Stimulated activated CD4-positive, alpha-beta T cell treated with anti-CD3 and anti-CD28 coated beads, Interleukin-15, amount 100 ng/mL, for 1 hour (primary cell): ENCODE measurements at places on chromosomes 7 and 10.
A peak's percentile ranks its signal among the peaks of the same experiment; 100 is the strongest.

DNA sequence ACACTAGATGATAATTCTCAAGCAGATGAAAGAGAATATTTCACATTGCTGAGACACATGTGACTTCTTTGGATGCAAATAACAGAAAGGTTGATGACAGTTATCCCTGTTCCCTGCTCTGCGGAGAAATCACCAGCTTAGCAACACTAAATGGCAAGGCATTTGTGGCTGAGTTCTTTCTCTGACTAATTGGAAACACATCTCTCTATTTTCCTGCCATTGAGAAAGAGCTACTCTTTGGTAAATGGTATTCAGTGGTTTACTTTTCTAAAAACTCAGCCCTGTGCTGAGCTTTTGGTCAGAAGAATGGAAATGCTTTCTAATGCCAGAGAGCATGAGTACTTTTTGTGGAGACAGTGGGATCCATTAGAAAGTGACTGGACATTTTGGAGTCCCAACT lies 771.4 kb downstream of the LRMDA start:
- DNase-seq, result no peak

GRCh38 chr10:121352231-121352855 lies 245.9 kb downstream of the FGFR2 start:
- DNase-seq, result no peak

GRCh38 chr7:103797647-103798307 lies 191.7 kb downstream of the RELN start:
- no peak for DNase-seq

DNA sequence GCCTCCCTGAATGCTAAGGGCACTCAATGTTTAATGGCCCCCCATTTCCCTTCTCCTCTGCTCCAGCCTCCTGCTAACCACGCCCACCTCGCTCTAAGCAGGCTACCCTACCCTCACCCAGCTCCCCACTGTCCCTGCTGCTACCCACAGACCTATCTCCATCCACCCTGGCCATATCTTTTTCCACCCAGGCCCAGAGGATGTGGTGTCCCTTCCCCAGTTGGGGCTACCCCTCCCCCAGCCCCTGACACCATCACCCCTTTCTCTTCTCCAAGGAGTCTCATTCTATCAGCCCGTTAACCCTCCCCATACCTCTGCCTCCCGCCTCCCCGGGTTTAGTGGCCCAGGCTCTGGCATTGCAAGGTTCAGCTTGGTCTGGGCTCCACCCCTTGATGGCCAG lies 28.9 kb upstream of the PPIF start:
- DNase-seq, result no peak

GRCh38 chr10:128130051-128130450 lies 3.8 kb upstream of the MKI67 start:
- no peak for DNase-seq

DNA sequence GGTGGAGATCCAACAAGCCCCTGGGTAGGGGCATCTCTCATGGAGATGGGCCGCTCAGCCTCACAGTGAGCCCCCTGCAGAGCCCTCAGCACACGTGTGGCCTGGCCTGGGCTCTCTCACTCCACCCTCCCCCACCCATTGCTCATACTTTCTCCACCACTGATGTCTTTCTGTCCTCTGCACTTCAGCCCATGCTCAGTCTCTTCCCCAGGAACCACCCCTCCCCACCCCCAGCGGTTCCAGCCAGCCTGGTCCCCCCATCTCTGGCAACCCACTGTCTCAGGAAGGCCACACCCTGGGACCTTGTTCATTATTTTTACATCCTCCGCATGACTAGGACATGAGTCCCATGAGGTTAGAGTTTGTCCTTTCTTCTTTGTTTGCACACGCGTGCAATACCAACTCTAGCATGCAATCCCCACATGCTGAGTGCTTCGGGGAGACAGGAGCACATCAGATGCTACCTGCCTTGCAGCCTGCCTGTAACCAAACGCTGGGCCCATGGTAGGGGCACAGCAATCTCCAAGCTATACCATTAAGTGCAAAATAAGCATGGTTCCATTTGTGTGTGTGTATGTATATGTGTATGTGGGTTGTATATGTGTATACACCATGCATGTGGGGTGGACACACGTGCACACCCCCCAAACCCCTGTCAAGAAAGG lies 408.4 kb upstream of the FOXK1 start:
- no peak for DNase-seq

DNA sequence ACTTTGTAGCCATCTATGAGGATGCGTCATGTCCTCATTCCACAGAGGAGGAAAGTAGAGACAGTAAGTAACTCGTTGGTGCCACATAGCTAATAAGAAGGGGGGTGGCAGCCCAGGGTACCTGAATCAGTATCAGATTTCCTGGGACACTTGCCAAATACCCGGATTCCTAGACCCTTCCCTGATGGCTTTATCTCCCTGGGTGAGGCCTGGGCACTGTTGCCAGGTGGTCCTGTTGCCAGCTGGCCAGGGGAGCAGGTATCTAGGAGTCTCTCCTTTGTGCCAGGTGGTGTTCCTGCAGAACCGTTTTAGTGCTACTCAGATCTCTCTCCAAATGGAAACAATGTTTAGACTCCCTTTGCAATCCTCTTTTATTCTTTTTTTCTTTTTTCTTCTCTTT lies 12.7 kb downstream of the SLC29A3 start:
- DNase-seq, result no peak

DNA sequence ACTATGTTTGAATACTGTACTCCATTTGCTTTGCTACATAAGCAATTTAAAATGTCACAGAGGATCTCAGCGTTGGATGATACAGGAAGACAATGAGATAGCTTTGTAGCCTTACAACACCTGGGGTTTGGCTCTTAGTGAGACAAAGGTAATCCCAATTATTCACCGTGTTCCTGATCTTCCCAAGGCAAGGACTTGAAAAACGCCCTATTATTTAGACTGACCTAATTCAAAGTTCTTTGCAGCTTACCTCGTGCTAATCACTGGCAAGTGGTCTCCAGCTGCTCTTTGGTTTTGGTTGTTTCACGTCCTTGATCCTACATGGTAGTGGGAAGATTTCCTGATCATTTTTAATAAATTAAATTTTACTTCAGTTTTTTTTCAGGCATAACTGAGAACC lies 23.0 kb upstream of the C7orf33 start:
- no peak for DNase-seq

GRCh38 chr10:22825841-22826240 lies 102.0 kb upstream of the ARMC3 start:
- DNase-seq, result no peak

DNA sequence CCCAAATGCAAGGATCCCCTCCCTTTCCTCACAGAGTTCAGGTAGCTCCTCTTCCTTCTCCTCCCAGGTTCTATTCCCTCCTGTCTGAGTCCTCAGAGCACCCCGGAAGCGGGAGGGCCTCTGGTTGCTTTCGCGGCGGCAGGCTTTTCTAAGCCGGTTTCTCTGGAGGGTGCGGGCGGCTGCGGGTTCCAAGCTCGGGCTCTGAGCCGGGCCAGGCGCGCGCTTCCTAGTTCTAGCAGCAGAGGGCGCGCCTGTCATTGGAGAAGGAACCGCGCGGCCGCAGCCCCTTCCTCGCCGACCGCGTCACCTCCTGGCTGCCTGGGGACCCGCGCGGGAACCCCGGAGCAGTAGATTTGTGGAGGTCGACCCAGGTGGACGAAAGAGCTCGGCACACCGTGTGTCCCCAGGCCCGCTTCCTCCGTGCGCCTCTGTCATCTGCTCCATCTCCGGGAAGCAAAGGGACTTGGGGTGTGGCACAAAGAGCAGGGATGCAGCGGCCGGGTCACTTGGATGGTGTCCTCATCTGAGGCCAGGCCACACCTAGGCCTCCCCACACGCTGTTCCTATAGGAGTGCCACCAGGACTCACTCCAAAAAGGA lies 389.0 kb upstream of the PODXL start:
- no peak for DNase-seq

DNA sequence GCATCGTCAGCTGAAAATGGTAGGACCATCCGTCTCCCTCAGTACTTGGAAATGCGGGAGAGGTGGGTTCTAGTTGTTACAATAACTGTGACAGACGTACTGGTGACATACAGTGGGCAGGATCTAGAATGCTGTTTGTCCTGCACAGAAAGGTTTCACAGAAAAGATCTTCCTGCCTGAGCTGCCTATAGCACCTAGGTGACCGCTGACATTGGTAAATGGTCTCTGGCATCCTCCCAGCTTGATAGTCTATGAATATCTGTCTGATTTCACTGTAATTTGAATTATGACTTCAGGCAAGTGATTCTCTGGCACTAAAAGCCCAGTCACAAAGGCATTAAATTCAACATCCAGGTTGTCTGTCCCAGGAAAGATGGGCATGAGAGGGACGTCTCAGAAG lies 38.2 kb upstream of the CCDC3 start:
- DNase-seq, result no peak

- DNase-seq, result peak; percentile 21
These were observed 945 bp upstream of the RHEB start for GRCh38 chr7:151520419-151521261.

GRCh38 chr7:151087245-151088018 lies 1.2 kb downstream of the AGAP3 start:
- no peak for DNase-seq

DNA sequence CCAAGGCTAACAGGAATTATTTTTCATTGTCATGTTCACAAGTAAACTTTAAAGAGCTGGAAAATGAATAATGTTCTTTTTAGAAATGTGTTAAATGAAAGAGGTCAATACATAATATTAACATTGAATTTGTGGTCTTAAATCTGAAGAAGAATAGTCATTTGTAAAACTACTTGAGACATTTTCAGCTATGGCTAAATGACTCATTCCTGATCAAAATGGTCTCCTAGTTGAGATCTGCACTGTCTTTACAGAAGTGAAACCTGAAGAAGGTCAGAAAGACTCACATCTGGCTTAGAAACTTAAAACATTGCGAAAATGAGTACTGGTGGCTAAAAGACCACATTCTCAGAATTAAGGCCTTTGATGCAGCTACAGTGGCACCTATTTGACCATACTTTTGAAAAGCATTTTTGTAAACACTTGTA lies 5.9 kb downstream of the PIK3CG start:
- no peak for DNase-seq

DNA sequence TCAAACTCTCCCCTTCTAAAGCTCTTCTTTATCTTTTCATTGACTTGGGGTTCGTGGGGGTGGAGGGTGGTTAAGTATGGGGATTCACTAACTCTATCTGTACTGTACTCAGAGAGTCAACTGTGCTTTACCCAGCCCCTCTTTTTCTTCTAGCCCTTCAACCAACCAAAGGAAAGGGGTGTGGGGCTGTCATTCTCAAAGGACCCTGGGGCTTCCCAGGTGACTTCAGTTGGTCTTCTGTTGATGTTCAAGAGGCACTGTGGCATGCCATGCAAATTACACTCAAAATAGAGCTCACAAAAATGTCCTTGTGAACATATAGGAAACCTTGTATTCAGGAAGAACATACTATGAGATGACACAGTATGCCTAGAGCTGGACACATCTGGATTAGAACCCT lies 16.9 kb upstream of the RHOBTB1 start:
- no peak for DNase-seq

- no peak for DNase-seq
These were observed 1258.1 kb upstream of the CELF2 start for GRCh38 chr10:9759596-9759995.

DNA sequence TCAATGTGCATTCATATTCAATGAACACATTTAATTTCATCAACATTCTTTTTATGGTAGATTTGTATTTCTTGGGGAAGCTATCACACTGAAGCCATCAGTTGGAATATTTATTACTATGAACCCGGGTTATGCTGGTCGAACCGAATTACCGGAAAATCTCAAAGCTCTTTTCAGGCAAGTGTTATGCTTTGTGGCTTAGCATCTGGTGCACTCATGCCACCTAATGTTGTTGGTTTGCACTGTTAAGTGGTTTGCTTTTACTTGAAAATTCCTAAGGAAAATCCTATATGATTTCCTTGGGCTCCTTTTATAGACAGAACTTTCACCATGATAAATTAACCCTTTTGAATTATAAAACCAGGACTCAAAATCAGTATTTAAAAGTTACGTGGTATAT lies 147.9 kb downstream of the DNAH11 start:
- no peak for DNase-seq

DNA sequence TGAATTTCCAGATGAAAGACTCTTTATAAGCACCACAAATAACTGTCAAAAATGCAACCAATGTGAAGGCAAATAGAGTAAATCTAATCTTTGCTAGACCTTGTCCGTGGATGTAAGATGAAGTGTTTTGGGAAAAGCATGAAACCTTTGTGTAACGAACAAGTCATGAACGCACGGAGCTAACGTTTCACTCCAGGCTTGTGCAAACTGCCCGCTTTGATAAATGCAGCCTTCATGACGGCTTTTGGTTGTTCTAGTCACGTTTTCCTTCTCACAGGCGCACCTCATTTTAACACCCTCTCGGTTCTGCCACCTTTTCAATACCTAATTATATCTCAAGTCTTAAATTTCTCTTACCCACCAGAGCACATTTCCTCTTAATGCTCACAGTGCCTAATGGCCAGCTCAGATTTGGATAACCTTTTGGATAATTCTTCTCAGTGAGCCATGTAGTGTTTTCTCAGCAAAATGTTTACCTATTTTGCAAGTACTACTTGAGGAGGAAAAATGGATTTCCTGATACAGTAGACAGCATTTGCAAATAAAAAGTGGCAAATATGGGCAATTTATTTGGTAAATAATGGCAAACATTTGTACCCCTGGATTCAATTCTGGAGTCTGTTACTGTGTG lies 63.2 kb downstream of the HECW1 start:
- no peak for DNase-seq

- DNase-seq, result no peak
These were observed 27.8 kb downstream of the NMT2 start for GRCh38 chr10:15140698-15141097.

GRCh38 chr7:80588591-80588990 lies 49.9 kb upstream of the CD36 start:
- no peak for DNase-seq

GRCh38 chr10:77027141-77027540 lies 610.5 kb downstream of the KCNMA1 start:
- DNase-seq, result no peak

DNA sequence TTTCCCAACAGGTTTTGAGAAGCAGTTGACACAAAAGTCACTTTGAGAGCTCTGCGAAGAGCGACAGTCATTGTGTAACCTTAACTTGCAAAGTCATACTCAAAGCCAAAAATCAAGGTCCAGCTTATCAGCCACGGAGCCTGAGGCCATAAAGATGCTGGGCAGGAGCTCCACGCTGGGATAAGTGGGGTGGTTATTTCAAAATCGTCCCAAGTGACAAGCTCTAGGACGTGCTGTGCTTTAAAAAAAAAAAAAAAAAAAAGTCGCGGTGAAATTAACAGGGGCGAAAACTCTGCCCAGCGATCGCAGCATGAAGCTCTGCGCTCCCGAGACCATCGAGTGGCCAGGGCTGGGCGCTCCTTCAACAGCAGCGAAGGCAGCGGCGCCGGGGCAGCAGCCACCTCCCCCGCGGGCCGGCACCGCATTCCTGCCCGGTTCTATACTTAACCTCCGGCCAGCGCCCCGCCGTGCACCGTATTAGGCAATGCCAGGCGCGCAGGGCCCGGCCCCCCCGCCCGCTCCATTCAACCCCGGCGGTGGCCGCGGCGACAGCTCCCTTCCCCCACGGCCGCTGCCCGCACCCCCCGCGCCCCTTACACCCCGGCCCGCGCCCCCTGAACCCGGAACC lies 657 bp downstream of the HACD1 start:
- peak; percentile 13 for DNase-seq

- DNase-seq, result no peak
These were observed 103.1 kb downstream of the TMEM26 start for GRCh38 chr10:61350068-61350467.

GRCh38 chr10:21742740-21743412 lies 208.8 kb downstream of the MLLT10 start:
- no peak for DNase-seq
